ENCODE measurements at places on chromosomes 5 and 9.

GRCh38 chr5:132055808-132056609 lies 4.4 kb upstream of the IL3 start:
- DNase-seq = no peak

- DNase-seq = no peak
Observed at GRCh38 chr9:13205824-13206223, 73.7 kb downstream of the MPDZ start.

GRCh38 chr5:170591054-170591453 lies 87.2 kb downstream of the KCNIP1 start:
- no peak for DNase-seq

GRCh38 chr5:32760091-32760509 lies 49.0 kb downstream of the NPR3 start:
- DNase-seq = no peak

- no peak for DNase-seq
Observed at GRCh38 chr5:58074222-58074621, 385.7 kb downstream of the PLK2 start.

All from CD4-positive, alpha-beta T cell (primary cell).